ENCODE measurements at places on chromosomes 3 and 15. TPM values are rescaled to one million over a fixed set of nuclear protein-coding genes. Genes with fewer than 3 reads are reported as not detected.

- no peak for DNase-seq
Observed at GRCh38 chr3:18443665-18444594, 18.8 kb upstream of the SATB1 start.

Gene KLHL40
- not detected for total RNA-seq

GRCh38 chr15:62047282-62047827 lies 12.9 kb downstream of the VPS13C start:
- DNase-seq: no peak

Gene SLC6A6
- 44.5 TPM for total RNA-seq

Gene CHRM5
- total RNA-seq: not detected

- no peak for DNase-seq
Observed at GRCh38 chr15:41307679-41308078, 24.7 kb downstream of the OIP5 start.

DNA sequence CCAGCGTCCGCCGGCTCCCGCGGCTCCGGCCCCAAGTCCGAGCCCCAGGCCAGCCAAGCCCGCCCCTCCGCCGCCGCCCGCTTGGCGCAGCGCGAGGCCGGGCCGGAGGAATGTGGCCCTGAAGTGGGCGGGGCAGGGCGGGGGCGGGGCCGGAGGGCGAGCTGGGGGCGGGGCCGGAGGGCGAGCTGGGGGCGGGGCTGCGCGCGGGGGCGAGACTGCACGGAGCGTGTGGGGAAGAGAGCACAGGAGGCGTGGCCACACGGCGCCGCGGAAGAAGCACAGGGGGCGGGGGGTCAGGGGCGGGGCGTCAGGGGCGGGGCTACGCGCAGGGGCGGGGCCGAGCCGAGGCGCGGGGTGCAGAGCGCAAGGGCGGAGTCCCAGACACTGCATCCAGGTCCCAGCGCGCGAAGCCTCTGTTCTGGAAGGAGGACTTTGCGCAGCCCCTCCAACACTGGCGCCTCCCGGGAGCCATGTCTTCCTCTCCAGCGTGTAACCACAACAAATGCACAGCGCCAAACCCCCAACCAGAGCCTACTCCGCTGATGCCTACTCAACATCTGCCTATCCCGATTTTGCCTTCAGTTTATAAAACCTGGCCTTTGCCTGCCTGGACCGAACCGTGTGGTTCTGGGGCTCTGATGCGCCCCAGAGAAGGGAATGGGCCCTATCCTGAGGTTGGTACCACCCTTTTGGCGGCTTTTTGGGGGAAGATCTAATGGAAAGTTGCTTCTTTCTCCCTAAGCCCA lies 105.5 kb downstream of the IQSEC1 start:
- no peak for DNase-seq

- DNase-seq: no peak
Observed at GRCh38 chr3:55190331-55190730, 262.5 kb upstream of the LRTM1 start.

DNA sequence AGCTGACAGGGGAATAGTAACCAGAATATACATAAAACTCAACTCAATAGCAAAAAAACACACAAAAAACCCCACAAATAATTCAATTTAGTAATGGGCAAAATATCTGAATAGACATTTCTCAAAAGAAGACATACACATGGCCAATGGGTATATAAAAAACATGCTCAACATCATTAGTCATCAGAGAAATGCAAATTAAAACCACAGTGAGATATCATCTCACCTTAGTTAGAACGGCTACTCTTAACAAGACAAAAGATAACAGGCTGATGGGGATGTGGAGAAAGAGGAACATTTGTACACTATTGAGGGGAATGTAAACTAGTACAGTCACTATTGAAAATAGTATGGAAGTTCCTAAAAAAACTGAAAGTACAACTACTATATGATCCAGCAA lies 678.6 kb downstream of the MECOM start:
- DNase-seq: no peak

Gene SMAD6
- total RNA-seq: 0.16 TPM

GRCh38 chr3:188296761-188297612 lies 143.0 kb downstream of the LPP start:
- DNase-seq: no peak

- DNase-seq: no peak
Observed at GRCh38 chr3:182309120-182309519, 484.2 kb upstream of the ATP11B start.

Gene USP50
- not detected for total RNA-seq

DNA sequence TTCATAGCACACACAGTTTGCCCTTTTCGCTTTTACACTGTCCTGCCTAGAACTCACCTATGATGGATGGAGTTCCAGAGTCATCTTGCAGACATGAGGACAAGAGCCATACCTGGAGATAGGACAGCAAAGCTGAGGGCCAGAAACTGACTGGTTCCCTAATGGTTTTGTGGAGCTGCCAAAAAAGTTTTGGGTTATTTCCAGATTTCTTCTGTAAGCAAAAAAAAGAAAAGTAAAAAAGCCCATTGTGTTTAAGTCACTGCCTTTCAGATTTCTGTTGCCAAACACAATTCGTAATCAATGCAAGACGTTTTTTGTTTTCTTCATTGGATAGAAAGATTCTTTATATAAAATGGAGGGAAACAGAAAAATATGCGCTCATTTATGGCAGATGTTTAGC lies 42.4 kb upstream of the KY start:
- DNase-seq: no peak

Gene APEH
- total RNA-seq: 186 TPM

Gene SKIL
- 14.8 TPM for total RNA-seq

Gene CPNE9
- total RNA-seq: not detected

- DNase-seq: no peak
Observed at GRCh38 chr3:98775459-98776139, 12.5 kb downstream of the ST3GAL6 start.

Gene PDZRN3
- 0.19 TPM for total RNA-seq

DNA sequence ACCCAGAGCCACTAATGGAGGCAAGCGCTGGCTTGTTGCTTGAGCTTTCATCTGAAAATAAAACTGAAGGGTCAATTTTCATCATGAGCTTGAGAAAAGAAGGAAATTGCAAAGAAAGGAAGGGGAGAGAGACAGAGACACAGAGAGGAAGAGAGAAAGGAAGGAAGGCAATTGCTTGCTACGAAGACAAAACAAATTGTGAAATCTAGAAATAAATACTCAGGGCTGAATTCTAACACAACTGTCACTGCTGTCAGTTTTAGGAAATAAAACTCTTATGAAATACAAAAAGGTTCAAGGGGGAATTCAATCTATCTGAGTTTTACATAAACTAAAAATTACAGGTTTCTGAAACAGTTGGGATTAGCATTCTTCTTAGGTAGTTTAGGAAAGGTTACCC lies 36.7 kb downstream of the FOXP1 start:
- no peak for DNase-seq

- no peak for DNase-seq
Observed at GRCh38 chr15:56530157-56530556, 65.2 kb upstream of the MNS1 start.

DNA sequence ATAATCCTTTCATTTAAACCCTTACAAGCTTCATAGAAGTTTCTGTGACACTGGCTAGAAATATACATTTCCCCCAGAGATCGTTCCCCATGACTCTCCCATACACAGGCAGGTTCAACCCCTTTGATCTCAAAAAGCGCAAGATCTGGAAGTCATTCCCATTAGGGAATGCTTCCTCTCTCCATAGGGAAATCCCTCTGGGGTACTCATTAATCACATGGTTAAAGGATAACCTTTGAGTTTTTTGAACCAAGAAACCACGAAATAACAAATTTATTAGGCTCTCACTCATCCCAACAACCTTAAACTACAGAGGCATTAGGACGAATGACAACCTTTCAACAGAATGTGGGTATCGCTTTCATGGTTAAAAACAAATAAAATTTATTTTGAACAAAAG lies 211.9 kb upstream of the PRICKLE2 start:
- no peak for DNase-seq

- DNase-seq: no peak
Observed at GRCh38 chr3:99319961-99320360, 318.4 kb upstream of the COL8A1 start.

DNA sequence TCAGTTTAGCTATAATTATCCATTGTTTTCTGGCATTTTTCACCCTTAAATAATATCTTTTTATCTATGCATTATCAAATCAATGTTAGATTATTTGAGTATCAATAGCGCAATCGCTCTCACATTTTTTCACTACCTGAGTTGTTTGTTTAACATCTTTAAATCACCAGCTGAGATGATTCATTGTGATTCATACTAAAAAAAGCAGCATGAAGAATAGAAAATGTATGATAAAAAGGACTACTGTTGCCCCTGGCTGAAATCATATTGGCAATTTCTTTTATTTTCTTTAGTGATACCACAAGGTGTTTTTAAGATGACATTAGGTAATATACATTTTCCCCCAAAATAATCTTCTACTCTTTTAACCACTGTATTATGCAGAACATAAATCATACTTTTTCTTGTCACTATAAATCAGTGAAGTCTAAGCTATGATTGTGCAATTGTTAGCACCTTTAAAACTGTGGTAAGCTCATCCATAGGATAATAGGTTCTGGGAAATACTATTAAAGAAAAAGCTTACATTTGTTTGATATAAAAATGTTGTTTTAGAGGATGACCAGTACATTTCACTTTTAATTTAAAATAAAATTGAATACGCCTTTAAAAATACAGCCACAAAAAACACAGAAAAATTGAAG lies 889.1 kb downstream of the NAALADL2 start:
- DNase-seq: no peak

DNA sequence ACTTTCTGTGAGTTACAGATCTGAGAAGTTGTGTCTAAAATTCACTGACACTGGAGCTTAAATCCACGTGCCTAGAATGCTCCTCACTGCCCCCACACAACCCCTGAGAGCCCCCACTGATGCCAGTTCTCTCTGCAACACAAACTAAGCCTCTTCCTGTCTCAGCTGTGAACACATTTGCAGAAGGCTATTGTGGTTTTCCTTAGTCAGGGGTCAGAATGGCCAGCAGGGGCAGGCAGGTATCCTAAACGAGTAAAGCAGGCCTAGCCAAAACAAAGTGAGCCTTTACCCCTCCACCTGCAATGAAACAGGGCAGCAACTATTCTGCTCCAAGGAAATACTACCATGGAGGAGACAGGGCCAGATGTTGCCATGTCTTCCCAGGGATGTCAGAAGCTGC lies 78.6 kb downstream of the FHIT start:
- DNase-seq: no peak

GRCh38 chr3:108079877-108080276 lies 11.0 kb downstream of the CD47 start:
- DNase-seq: no peak
